ENCODE measurements at places on chromosomes 6 and 20.

GRCh38 chr6:23403460-23403859 is 722.6 kb upstream of the NRSN1 start:
- DNase-seq = no peak

GRCh38 chr6:88945415-88946008 is 17.9 kb downstream of the RNGTT start:
- no peak for DNase-seq

- no peak for DNase-seq
Measured at GRCh38 chr20:46060975-46061374, 28.8 kb downstream of the NCOA5 start.

- DNase-seq = no peak
Measured at GRCh38 chr6:157033428-157034140, 256.4 kb downstream of the ARID1B start.

DNA sequence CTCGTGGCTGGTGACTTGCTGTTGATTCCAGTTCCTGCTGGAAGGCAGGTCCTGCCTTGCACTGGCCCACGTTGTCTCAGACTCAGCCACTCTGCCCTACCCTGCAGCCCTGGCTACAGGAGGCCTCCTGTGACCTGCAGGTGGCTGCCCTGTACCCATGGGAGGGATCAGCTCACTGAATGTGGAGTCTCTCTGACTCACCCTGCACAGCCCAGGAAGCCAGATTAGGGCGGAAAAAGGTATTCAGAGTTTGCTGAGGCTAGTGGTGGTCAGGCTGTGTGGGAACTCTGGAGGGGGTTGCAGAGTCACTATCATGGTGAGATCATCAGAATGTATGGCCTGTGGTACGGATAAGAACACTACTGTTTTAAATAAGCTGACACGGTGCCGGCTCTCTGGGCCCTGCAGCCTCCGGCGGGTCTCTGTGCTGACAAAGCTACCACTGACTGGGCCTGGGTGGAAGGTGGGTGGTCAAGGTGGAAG is 24.7 kb upstream of the PYGB start:
- DNase-seq = peak; percentile 71

DNA sequence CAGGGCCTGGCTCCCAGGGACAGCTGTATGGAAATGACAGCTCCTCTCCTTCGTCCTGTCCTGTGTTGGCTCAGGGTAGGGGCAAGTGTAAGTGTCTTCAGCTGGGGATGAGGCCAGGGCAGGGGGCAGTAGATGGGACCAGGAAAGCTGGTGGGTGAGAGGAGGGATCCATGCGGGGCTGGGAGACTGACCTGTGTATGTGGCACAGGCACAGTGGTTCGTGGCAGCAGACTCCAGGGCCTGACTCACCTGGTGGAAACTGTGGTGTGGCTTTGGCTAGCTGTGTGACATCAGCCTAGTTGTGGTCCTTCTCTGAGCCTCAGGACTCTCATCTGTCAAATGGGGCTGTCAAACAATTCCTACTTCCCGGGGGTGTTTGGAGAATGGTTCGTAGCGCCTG is 13.7 kb upstream of the SCRT2 start:
- no peak for DNase-seq

DNA sequence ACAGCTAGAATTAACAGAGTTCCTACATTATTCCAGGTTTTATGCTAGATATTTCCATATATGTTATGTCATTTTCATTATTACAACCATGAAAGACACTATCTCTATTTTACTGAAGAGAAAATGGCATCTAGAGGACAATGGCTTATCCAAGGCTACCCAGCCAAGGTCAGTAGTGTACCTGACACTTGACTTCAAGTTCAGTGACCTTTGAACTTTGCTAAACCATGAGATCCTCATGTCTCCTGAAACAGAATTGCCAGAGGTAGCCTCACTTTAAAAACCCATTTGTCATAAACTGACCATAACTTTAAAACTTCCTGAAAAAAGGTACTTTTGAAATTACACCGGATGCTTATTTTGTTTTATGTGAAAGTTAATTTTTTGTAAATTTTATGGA is 14.4 kb downstream of the NAPB start:
- DNase-seq = no peak

- no peak for DNase-seq
Measured at GRCh38 chr6:44667226-44667625, 279.7 kb downstream of the CDC5L start.

DNA sequence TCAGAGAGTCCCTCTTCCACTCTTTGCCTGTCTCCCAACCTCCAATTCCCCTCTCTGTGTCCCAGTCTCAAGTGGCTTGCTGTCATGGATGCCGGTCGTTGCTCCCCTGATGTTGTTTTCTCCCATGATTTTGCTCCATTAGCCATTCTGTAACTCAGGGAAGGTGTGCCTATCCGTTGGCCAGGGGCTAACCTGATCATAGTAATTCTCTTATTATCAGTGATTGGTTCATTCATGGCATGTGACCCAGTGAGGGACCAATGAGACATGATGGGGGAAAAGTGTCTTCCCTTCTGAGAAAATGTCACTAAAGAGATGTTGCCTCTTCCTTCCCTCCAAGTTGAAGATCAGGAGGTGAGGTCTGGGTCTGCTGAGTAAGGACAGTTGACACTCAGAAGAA is 214.5 kb downstream of the FARS2 start:
- no peak for DNase-seq

DNA sequence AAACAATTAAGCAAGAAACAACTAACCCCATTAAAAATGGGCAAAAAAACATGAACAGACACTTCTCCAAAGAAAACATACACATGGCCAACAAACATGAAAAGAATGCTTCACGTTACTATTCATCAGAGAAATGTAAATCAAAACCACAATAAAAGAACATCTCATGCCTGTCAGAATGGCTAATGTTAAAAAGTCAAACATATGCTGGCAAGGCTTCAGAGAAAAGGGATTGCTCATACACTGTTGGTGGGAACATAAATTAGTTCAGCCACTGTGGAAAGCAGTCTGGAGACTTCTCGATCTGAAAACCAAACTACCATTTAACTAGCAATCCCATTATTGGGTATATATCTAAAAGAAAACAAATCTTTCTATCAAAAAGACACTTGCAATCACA is 217.5 kb downstream of the TINAG start:
- no peak for DNase-seq

DNA sequence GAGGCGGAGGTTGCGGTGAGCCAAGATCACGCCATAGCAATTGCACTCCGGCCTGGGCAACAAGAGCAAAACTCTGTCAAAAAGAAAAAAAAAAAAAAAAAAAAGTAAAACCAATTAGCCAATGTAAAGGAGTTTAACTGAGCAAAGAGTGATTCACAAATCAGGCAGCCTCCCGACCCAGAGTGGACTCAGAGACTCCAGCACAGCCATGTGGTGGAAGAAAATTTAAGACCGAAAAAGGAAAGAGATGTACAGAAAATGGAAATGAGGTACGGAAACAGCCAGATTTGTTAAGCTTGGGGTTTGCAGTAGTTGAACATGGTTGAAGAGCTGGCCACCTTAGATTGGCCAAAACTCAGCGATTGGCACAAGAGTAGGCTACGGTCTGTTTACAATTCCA is 51.4 kb downstream of the ERMARD start:
- DNase-seq = no peak

GRCh38 chr6:31898383-31899011 is 999 bp upstream of the EHMT2 start:
- DNase-seq = peak; percentile 41

DNA sequence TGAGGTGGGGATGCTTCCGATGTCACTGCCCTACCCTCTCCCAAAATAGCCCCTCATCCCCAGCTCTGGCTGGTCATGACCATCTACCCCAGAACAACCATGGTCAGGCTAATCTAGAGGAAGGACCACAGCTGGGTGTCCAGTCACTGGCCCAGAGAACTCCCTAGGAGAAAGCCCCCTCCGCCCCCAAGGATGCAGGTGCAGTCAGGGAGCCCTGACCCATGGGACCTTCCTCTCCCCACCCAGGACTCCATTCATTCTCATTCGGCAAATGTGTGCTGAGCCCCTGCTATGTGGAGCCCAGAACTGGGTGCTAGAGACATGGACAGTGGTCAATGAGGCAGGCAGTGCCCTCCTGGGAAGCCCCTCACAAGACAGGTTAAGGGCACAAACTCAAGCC is 60.5 kb downstream of the JPH2 start:
- DNase-seq = no peak

- DNase-seq = no peak
Measured at GRCh38 chr6:142802124-142802523, 142.9 kb downstream of the HIVEP2 start.

DNA sequence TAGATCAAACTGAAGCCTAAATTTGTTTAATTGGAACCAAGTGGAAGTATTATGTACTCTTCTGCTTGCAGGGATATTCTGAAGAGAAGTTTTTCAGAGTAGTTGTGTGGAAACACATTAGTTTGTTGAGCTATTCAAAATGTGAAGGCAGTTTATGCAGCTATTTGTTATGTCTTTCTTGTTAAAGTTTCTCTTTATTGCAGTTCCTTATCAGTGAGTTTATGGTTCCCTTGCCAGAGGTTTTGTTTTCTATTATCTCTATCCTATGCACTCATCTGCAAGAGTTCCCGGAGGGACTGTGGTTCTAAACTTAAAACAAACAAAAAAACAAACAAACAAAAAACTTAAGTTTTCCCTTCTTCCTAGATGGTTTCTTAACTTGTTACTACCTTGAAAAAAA is 143.7 kb upstream of the SLC22A16 start:
- DNase-seq = no peak

DNA sequence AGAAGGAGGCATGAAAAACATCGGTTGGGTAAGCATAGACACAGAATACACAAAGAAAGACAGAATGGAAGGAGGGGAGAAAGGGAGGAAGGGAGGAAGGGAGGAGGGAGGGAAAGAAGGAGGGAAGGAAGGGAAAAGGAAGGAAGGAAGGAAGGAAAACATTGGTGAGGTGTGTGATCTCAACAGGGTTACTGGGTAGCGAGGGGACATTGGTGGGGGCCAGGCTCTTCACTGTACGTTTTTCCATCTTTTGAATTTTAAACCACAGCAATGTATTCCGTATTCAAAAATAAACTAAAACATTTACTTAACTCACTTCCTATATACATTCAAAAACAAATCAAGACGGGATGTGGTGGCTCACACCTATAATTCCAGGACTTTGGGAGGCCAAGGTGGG is 20.7 kb upstream of the BPIFA2 start:
- DNase-seq = no peak

GRCh38 chr6:113301651-113302050 is 555.5 kb upstream of the MARCKS start:
- no peak for DNase-seq

DNA sequence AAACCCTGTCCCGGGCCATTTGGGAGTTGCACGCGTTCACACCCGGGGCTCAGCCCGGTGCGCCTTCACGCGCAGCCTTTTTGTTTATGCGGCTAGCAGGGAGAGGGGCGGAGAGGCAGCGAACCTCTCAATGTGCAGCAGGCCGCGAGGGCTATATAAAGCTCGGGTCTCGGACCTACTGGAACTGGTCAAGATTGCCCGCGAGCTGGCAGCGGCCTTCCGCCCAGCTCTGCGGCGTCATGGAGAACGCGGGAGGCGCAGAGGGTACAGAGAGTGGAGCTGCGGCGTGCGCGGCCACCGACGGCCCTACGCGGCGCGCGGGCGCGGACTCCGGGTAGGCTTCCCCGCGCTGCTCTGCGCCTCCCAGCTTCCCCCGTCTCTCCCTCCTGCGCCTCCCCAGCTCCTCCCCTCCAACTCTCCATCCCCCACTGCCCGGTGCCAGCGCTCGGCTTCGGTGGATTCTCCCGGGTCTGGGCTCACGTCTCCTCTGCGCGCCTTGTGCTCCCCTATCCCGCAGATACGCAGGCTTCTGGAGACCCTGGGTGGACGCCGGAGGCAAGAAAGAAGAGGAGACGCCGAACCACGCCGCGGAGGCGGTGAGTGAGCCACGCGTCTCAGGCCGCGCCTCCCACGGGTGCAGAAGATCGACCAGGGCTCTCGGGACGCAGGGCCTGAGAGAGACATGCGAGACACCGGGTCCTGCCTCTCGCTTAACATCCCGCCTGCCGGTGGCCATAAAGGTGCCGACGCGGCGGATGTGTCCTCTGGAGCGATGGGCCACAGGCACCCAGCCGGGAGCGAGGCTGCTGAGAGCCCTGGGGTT is at the start of gene RIPPLY2:
Gene RIPPLY2, plus strand, starts transcription at position 183 of the 823 bp plus-strand sequence. Its CDS starts 57 bp downstream, at position 240.
- peak; percentile 7 for DNase-seq

DNA sequence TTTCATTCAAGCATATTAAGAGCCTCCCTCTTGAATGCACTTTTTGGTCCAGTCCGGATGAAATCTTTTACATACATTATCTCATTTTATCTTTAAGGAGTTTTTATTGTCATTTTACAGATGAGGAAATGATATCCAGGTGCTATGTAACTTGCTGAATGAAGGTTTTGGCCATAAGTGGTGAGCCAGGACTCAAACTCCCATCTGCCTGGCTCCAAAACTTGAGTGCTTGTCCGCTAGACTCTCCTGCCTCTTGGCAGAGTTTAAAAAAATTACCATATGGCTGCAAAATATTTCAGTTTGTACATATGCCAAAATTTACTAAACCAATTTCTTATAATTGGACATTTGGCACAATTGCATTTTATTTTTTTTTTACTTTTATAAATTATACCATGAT is 12.2 kb downstream of the PDRG1 start:
- DNase-seq = no peak

DNA sequence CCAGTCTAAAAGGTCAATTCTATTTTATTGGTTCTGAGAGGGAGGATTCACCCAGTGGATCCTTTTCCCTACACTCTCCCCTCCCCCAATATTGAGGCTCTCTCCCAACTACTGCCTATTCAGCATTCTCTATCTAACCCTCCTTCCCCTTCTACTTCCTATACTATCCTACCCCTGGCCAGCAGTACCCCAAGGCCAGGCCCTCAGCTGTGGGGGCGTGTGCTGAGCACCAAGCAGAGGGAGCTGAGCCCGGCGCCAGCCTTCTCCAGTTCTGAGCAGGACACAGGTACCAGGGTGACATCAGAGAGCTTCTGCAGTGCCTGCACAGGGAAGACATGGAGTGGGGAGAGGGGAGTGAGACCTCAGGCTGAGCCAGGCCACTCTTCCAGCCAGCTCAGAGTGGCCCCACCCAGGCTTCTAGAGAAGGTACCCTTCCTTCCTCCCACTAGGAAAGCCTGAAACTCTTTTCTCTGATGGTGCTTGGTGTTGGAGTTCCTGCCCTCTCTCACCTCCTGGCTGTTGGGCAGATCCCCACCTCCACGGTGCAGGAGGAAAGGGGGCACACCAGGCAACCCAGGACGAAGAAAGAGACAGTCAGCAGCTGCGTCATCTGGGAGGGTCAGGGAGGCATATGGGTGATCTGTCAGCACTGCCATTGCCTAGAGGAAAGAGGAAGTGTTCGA is 1.9 kb downstream of the DDAH2 start:
- peak; percentile 51 for DNase-seq

DNA sequence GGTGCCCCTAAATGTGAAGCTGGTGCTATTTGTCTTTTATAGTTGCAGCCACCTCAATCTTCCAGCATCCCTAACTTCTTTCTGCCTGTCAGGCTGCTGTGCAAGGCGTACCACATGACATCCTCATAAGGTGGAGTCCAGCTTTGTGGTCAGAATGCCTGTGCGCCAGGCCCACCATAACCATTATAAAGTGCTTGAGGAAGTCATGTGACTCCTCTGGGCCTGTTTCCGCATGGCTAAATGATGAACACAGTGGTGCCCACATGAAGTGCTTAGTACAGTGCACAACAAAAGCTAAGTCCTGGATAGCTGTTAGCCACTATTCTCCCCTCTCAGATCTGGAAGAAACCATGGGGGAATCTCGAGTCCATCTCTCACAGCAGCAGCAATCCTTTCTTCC is 75.6 kb downstream of the INSM1 start:
- DNase-seq = no peak

All from transverse colon (tissue), 4 donors.